CD4-positive, alpha-beta T cell treated with Interleukin-6 at 100 ng/mL for 8 hours (primary cell): ENCODE measurements at places on chromosomes 1 and 21.

- no peak for DNase-seq
These were observed 184.5 kb downstream of the TGFBR3 start for GRCh38 chr1:91701472-91701869.

DNA sequence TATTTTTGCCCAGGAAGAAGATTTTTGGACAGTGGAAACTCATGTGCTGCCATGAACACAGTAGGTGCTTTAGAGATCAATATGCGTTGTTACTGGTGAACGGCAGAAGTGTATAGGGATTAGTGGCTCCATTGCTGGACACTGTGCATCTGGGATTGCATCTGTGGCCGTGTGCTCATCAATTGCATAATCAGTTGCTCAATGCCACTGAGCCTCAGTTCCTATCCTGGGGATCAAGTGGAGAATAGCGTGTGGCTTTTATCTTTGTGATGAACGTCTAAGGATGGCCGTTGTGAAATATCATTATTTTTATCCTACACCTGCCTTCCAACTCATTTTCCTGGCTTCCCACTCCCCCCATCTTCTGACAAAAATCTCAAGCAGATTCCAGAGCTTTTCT is 5.4 kb downstream of the TNN start:
- no peak for DNase-seq

GRCh38 chr1:200437556-200438203 is 27.8 kb upstream of the ZNF281 start:
- DNase-seq, result peak; percentile 2

DNA sequence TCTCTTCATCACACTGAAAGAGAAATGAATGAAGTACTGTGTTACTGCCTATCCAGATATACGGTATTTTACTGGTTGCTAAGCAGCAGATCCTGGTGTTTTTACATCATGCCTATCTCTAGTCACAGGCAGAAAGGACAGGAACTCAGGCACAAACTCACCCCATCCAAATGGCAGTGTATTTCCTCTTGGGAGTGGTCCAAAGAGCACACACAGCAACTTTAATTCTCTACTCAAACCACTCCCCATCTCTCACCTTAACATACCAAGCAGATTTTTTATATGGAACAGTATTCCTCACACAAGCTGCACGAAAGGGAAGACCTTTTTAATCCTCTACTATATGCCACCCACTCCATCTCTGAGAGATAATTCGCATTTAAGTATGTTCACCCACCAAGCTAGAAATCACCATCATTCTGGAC is 27.3 kb downstream of the EIF4G3 start:
- no peak for DNase-seq

DNA sequence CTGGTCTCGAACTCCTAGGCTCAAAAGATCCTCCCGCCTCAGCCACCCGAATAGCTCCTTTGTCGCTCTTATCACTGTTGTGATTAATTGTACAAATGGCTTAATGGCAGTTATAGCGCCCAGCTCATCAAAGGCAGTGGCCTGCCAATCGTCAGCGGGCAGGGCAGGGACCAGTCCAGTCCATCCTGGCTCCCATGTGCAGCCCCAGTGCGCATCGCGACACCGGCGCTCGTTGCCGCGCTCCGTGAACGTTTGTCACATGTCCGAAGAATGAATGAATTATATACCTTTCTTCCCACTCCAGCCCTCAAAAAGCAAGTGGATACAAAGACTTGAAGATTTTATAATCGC is 18.4 kb downstream of the MTX1 start:
- no peak for DNase-seq

DNA sequence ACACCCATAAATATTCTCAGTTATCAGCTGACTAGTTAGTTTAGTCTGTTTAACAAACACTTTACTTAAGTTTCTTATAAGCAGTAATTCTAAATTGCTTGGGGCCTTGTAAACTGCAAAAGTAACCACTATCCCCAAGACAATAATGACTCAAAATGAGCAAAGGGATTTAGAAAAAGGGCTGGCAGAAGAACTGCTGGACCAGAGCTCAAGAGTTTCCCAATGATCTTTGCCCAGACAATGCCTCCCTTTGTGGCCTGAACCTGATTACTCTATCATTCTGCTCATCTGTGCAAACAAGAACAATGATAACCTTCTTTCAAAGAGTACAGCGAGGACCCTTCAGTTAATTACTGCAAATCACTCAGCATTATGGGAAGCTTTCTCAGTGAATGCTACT is 123.5 kb downstream of the TIAM1 start:
- no peak for DNase-seq

- no peak for DNase-seq
These were observed 2.2 kb downstream of the ZNF436 start for GRCh38 chr1:23367451-23367790.

- DNase-seq, result no peak
These were observed 22.0 kb downstream of the TGFB2 start for GRCh38 chr1:218367118-218367517.

GRCh38 chr1:198638894-198639635 is at the start of gene PTPRC:
Gene PTPRC, plus strand, starts transcription at chr1:198639040. Its CDS starts 229 bp downstream, at chr1:198639269.
- peak; percentile 76 for DNase-seq

DNA sequence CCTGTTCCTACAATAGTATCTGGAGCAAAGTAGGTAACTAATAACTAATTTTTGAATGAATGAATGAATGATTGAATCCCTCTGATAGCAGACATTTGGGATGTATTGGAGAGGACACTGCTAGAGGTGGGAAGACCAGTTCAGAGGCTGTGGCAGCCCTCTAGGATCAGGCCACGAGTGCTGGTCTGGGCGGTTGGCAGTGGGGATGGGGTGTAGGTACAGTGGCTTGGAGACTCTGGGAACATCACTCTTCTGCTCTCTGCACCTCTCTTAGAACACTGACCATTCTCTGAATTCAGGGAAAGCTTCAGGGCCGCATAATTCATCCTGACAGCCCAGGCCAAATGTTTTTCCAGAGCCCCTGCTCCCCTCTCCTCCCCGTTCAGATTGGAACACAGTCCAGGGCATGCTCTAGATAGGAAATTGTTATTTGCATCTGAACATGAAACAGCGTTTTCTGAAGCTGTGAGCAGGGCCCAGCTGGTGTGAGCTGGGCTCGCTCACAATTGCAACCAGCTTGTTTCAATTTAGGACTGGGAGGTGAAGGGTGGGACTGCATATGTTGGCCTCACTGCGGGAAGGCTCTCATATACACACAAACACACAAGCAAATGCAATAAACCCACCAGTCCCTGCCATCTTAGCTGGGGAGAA is 253.1 kb upstream of the USP24 start:
- no peak for DNase-seq

DNA sequence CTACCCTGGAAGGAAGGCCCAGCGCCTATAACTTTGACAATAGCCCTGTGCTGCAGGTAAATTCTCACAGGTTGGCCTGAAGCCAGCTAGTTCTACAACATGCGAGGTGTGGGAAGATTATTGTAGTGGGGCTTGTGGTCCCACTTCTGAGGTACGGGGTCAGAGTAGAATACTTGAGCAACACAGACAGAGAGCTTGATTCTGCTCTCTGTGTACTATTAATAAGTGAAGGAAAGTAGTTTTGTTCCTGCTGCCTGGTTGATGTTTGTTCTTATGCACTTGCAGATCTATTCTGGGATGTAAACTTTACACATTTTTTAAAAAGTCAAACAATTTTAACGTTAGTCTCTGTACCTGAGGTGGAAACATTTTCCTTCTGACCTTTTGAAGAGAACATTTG is 80.4 kb downstream of the LAMC1 start:
- no peak for DNase-seq

- DNase-seq, result no peak
These were observed 228.8 kb downstream of the CAMTA1 start for GRCh38 chr1:7013833-7014639.

- no peak for DNase-seq
These were observed 585 bp upstream of the AHCTF1 start for GRCh38 chr1:246932366-246932700.

- DNase-seq, result peak; percentile 51
These were observed at the start of gene CHRNB2 for GRCh38 chr1:154567386-154568156. Gene CHRNB2, plus strand, starts transcription at chr1:154567778. Its CDS starts 267 bp downstream, at chr1:154568045.

GRCh38 chr1:12342401-12343003 is 112.7 kb downstream of the VPS13D start:
- no peak for DNase-seq

DNA sequence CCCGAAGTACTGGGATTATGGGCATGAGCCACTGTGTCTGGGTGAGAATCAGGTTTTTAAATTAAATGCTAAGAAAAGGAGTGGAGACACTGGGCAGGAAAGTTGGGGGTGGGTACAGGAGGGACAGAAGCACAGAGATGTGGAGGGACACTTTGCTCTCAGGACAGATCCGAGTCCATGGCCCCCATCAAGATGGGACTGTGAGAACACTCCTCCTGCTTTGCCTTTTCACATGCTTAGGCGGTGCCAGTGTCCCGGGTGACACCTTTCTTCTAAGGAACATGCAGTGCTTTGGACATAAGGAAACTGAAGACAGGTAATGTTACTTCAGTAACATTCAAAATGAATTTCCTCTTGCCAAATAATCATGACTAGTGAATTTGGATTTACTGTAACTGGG is 16.7 kb downstream of the SLC25A33 start:
- no peak for DNase-seq

DNA sequence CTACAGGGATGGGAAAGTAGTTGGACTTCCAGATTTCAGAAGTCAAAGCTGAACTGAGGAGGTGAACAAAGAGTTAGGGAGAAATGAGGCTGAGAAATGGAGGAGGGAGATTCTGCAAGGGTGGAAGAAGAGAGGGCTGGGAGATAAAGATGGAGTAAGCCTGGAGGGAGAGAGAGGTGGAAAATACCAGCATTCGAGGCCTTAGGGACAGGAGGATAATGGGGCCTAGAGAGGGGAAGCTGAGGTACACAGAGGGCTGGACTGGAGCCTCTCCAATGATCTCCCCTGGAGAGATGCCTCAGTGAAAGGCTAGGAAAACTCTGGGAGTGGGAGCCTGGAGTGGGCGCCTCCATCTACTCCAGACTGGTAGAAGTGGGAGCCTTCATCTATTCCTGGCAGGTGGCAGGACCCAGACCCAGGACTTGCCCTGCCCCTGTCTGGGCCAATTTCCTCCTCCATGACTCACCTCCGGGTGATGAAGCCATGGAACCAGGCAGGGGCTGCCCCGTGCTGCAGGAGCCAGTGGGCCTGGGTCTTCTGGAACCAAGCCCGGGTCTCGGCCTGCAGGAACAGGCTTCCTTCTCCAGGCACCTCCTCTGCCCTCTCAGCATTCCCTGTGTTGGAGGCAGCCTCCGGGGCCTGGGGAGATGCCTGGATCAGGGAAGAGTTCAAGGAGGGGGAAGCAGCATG is 1.9 kb downstream of the SH2D2A start:
- DNase-seq, result peak; percentile 28

- DNase-seq, result no peak
These were observed 23.3 kb downstream of the CAPN8 start for GRCh38 chr1:223642237-223642636.

DNA sequence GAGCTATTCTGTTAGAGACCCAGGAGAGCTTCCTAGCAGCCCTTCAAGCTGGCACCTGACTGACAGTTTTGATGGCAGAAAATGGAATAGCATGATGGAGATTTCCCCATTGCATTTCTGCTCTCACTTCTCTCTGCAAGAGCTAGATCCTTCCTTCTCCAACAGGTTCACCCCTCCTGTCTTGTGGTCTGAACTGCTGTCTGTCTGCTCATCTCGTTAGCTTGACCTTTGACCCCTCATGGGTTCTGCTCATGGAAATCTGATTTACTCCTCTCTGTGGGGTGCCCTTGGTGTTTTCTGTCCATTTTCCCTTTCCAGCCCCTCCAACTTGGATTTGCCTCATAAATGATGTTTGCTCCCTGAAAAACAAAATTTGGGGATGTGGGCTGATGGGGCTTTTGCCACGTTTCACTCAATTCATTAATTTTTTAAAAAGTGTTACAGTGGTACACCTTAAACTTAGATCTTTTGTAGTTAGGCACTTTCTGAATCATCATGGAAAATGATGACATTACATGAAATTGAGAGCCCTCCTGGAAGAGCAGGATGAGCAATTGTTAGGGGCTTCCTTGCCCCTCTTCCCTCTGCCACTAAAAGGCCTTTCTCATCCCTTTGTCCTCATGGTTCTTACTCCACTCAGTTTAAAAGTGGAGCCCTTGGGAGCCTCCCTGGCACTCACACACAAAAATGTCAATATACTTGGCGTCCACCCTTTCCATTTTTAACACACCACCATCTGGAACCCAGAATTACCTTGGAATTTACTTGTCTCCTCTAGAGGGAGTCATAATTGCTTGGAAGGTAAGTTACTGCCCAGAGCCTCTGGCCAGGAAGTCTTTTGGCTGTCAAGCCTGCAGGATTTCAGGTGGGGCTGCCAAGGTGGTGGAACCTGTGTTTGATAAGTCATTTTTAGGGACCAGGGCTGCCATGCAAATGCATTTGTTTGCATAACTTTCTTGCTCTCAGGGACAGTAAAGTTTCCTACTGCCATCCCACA is 31.9 kb upstream of the IL19 start:
- DNase-seq, result no peak

GRCh38 chr1:66312271-66312990 is 221.5 kb upstream of the SGIP1 start:
- no peak for DNase-seq

DNA sequence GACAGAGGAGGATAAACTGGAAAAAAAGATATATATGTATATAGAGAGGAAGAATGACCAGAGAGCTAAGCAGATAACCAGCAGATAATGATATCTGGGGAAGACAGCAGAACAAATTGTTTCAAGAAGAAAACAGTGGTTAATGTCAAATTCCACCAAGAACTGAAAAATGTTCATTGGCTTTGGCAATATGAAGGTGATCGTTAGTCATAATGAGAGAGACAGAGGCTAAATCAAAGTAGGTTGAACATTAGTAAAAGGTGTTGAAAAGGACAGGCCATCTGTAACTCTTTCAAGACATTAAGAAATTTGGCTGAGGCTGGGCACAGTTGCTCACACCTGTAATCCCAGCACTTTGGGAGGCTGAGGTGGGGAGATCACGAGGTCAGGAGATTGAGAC is 25.3 kb upstream of the CR2 start:
- DNase-seq, result no peak

DNA sequence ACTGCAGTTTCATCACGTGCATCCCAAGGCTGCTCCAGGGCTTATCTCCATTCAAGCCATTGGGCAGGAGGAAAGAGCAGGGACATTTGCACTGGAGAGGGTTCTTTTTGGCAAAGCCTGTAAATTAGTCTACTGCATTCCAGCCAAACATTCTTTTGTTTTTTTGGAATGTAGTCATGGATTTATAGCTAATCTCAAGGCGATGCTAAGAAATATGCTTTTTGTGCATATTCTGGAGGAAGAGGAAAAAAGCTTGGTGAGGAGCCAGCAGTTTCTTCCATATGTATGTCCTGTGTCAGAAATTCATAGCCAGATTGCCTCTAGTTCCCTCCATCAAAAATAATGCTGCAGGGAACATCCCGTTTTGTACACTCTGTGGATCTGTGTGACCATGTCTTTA is 221.4 kb downstream of the BACH1 start:
- no peak for DNase-seq

GRCh38 chr1:57696043-57696442 is 272.2 kb upstream of the DAB1 start:
- no peak for DNase-seq

GRCh38 chr1:35914717-35915116 is 16.2 kb upstream of the AGO3 start:
- DNase-seq, result no peak
